ENCODE measurements at places on chromosomes 11 and 22. TPM values are rescaled to one million over a fixed set of nuclear protein-coding genes. Genes with fewer than 3 reads are reported as not detected.
A peak's percentile ranks its signal among the peaks of the same experiment; 100 is the strongest.

KIRREL3 gene
- 0.51 TPM for total RNA-seq

MYO18B gene
- total RNA-seq = 119 TPM

SNX32 gene
- 0.37 TPM for total RNA-seq

- H3K36me3 ChIP-seq = no peaks in the 10 kb centered on the region
- H3K4me3 ChIP-seq = no peak overlapping the region
- peak overlapping the region; percentile 96 for H3K27ac ChIP-seq
- no peaks in the 10 kb centered on the region for H3K27me3 ChIP-seq
- H3K4me1 ChIP-seq = no peaks in the 10 kb centered on the region
Measured at GRCh38 chr11:126432065-126432461, 76.6 kb downstream of the ST3GAL4 start.

DNA sequence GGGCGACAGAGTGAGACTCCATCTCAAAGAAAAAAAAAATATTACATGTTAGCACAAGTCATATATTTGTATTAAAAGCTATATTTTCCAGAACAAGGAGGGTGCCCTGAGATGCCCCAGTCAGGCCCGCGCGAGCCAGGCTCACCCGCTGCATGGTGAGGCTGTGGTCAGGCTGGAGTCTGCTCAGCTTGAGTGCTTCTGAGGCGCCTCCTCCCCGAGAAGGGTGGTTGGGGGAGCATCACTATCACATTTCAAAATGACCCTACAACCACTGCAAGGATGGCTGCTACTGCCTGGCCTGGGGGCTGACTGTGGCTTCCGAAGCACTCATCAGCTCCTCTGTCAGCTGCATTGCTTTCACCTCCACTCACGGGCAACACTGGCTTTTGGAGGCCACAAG is 77.1 kb downstream of the SCUBE1 start:
- H3K36me3 ChIP-seq = no peaks in the 10 kb centered on the region
- H3K27me3 ChIP-seq = no peaks in the 10 kb centered on the region
- H3K27ac ChIP-seq = no peak overlapping the region

DNA sequence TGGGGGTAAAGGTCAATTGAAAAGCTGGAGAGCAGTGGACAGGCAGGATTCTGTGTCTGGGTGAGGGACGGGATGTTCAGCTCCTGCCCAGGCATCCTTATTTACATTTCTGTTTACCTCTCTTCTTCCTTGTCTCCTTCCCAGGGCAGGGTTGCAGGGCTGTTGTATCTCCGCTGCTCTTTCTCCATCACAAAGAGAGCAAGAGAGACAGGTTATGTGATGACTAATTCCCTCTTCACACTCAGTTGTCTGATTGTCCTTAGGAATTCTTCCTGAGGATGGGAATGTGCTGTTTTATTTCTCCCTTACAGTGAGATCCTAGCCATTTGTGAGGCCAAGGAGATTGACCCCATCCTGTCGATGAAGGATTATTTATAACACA is 104.9 kb downstream of the VPREB1 start:
- no peaks in the 10 kb centered on the region for H3K27me3 ChIP-seq
- DNase-seq = no peak
- H3K36me3 ChIP-seq = no peaks in the 10 kb centered on the region
- H3K4me3 ChIP-seq = no peak overlapping the region

- no peak for DNase-seq
- no peak overlapping the region for H3K4me3 ChIP-seq
- no peaks in the 10 kb centered on the region for H3K36me3 ChIP-seq
- H3K4me1 ChIP-seq = no peaks in the 10 kb centered on the region
- no peak overlapping the region for H3K27ac ChIP-seq
Measured at GRCh38 chr11:2437516-2437915, 6.8 kb downstream of the TRPM5 start.

All from right atrium auricular region (tissue), 2 donors.